AG04449 (cell line): ENCODE measurements at places on chromosomes 16 and 17.

DNA sequence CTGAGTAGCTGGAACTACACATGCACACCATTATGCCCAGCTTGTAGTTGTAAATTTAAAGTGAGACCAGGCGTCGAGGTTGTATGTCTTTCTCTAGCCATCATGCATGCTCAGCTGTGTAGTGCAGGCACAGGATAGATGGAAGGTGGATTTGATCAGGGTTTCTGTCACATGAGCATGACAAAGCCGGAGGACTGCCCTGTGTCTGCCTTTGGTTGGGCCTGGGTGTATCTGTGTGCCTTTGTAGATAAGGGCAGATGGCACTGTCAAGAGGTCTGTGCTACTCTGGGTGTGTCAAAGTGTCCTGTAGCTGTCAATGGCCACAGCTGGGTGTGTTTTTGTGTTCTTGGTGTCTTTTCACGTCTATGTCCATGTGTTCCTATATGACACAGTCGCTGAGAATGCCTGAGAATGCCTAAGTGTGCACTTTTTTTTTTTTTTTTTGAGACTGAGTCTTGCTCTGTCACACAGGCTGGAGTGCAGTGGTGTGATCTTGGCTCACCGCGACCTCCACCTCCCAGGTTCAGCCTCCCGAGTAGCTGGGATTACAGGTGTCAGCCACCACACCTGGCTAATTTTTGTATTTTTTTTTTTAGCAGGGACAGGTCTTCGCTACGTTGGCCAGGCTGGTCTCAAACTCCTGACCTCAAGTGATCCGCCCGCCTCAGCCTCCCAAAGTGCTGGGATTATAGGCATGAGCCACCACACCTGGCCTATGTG is 4.1 kb upstream of the NAGS start:
- no peak for DNase-seq

DNA sequence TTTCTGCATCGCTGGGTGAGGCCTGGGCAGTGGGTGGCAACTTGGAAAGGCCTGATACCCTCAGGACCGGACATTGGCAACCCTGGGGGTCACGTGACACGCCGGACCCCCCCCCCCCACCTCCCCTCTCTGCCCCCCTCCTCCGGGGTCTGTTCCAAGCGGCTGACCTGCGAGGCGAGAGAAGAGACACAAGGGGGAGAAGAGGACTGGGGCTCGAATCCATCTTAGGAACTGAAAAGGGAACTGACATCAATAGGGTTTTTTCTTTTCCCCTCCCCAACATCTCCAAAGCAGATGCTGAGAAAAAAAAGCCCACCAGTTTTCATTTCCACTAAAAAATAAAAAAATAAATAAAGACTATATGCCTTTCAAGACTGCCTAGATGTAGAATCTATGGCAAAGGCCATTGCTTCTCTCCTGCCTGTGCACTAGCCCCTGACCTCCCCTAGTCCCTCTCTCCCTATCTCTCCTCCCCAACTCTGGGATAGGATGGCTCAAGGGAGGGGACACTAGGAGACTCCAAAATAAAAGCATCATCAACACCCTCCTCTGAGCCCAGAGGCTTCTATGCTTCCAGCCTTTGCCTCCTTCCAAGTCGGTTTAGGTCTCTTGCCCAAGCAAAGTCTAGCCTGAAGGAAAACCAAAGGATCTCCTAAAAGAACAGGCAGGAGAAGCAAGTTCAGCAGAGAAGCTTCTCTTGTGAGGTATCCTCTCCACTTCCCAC is 7.7 kb upstream of the HOXB2 start:
- DNase-seq, result no peak

- no peak for DNase-seq
These were observed 334 bp downstream of the GH1 start for GRCh38 chr17:63918305-63918704.

DNA sequence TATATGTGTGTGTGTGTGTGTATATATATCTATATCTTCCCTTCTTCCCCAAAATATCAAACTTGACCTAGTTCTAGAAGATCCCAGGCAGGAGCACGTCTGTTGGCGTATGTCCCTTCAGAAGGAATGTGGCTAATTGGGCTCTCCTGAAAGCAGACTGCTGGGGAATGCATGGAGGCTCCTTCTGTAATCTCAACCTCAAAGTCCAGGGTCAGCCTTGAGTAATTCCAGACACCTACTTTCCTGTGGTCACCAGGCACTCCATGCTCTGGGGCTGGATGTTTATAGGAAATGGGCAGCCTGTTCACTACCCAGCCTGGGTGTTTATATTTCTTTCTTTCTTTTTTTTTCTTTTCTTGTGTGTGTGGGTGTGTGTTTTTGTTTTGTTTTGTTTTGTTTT is 13.4 kb downstream of the BCO1 start:
- DNase-seq, result peak; percentile 52

DNA sequence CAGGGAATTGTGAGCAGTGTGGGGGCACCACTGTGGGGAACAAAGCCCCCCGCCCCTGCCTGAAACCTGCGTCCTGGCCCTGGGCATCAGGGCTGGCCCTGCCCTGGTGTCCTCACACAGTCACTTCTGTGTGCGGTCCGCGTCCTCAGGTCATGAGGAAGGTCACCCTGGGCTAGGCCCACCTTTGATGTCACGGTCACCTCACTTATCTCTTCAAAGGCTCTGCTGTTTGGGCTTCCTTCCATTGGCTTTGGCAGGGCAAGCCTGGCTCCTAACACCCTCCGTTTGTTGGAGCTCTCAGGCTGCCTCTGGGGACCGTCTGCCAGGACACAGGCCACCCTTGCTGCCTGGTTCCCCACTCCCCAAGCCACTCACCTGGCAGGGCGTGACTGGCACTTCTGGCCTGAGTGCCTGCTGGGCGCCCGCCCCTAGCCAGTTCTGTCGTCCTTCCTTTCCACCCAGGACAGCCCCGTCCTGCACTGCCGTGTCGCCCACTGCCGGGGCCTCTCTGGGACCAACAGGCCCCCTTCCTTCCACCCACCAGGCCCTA is 8.8 kb downstream of the CENPX start:
- no peak for DNase-seq

DNA sequence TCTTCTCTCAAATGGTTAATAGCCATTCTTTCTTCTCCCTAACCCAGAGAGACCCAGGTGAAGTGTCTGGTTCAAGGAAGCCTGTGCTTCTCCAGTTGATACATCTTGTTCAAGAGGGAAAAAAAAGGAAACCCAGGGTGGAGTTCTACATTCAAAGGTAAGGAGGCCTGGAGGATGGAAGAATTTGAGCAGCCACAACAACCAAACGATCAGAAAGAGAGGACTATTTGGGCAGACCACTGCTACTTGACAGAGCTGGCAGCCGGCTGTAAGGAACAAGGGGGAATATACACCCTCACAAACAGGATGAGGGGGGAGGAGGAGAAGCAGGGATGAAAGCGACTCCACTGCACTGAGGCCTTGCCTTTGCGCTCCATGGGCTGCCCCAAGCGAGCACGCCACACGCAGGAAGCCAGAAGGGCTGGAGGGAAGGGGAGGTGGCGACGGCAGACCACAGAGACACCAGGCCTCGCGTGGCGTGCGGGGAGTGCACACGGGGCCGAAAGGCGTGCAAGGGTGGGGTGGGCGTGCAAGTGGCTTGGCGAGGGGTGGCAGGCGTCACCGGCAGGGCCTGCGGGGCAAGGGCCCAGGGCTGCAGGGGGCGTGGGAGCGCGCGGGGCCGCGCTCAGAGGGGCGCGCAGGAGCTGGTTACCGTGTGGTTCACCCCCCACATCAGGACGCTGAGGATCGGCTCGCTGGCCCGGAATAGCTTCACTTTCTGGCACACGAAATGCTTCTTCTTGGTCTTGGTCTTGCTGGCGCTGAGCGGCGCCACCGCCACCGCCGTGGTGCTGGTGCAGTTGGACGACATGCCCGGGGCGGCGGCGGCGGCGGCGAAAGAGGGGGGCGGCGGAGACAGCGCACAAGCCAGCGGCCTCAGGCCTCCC is 499 bp downstream of the PIP4K2B start:
- DNase-seq, result no peak

GRCh38 chr16:77553130-77553529 is 118.3 kb upstream of the ADAMTS18 start:
- DNase-seq, result no peak

- no peak for DNase-seq
These were observed 36.4 kb upstream of the SLC12A3 start for GRCh38 chr16:56828647-56829046.

GRCh38 chr17:73802314-73802713 is 158.1 kb upstream of the SDK2 start:
- DNase-seq, result no peak

DNA sequence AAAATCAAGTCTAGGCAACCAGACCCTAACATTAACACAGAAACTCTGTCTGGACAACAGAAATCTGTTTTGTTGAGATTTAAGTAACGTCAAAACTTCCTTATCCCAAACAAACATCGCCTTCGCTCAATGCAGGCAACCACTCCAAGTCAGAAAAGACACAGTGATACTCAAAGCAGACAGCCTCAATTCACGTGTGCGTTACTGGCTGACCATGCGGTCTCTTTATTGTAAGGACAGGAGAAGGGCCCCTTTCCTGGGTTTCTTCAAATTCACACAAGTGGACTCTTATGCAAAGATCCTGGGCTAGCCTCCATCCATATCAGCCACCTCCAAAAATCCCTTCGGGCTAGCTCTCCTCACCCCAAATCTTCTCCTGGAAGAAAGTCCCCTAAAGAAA is 467.7 kb downstream of the SOX9 start:
- no peak for DNase-seq

GRCh38 chr16:59604354-59604753 is 870.2 kb upstream of the GOT2 start:
- DNase-seq, result no peak

DNA sequence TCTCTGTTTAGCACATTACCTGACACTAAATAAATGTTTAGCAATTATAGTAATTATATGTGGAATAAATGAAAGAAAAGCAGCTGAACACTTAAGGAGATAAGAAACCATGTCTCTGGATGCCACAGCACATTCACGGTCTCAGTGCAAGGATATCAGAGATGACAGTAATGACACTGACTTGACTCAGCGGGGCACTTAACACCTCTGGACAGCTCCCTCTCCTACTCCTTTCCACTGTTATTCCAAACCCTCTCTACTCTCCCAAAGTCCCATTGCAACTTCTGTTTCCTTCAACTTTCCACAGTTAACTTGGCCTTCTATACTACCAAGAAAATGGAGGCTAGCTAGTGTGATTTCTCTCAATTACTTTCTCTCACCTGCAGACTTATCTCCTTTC is 93.0 kb upstream of the CORO6 start:
- no peak for DNase-seq

DNA sequence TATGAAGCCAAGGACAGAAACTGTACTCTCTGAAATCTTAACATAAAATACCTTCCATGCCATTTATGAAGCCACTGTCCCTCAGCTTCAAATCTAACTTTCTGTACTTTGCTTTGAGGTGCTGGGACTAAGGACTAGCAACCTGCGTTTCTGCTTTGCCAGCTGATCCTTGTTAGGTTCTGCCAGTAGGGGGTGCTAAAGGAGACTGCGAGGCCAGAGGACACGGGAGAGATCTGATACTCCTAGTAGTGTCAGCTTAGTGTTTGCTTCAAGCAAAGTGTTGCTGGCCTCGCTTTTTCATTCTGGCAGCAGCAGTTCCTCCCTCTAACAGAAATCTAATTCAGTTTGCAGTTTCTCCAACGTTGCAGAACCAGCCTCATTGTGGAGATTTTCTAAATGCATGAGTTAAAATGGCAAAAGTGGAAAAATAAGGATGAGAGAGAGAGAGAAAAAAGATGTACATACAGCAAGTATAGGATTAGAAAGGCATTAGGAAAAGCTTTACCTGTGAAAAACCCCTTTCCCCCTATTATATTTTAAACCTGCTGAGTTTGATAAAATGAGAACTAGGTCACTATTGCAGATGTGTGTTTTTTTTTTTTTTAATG is 297.5 kb downstream of the CA10 start:
- no peak for DNase-seq

- DNase-seq, result no peak
These were observed 23.9 kb downstream of the GLG1 start for GRCh38 chr16:74582970-74583369.
